GM04504 (cell line): ENCODE measurements at places on chromosomes 7 and 10.

- no peak for DNase-seq
Observed at GRCh38 chr7:101902680-101903514, 85.5 kb downstream of the CUX1 start.

DNA sequence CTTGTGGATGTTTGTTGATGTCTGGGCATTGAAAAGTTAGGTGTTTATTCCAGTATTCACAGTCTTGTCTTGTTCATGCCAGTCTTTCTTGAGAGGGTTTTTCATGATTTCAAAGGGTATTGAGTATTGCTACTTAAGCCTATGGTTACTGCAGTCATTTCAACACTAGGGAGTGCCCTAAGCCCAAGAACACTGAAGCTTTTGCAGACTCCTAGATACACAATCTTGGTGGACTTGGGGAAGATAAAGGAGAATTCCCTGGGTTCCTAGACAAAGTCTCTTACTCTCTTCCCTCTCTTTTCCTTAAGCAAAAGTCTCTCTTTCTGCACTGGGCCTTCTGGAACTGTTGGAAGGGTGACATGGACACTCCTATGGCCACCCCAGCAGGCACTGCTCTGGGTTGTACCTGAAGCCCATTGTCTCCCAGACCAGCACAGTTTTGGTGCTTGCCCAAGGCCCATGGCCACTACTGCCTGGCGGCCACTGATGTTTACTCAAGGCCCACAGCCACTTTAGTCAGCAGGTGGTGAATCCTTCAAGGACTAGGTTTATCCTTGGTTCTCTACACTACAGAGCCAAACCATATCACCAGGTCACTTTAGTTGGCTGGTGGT is 24.9 kb downstream of the SAMD9 start:
- DNase-seq = peak; percentile 17

GRCh38 chr7:155752756-155753445 is 59.4 kb downstream of the SHH start:
- no peak for DNase-seq

DNA sequence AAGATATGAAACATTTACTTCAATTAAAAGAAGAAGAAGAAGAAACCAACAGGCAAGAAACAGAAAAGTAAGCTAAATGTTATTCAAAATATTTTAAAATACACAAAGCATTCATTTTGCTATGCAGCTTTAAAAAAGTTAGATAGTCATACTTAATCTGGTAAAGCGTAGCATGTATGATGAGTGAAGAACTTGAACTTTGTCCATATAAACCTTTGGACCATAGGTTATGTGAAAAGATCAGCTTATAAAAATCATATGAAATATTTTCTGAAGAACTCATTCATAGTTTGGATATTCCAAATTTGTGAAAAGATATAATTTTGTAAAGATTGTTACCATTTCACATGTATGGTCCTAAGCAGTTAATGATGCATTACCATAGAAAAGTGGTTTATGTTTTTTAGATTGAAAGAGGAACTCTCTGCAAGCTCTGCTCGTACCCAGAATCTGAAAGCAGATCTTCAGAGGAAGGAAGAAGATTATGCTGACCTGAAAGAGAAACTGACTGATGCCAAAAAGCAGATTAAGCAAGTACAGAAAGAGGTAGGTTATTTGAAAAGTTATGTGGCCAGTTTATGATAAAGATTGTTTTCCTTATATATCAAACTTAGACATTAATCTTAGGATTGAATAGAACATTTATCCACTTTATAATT is 37.3 kb downstream of the KIF20B start:
- DNase-seq = no peak

DNA sequence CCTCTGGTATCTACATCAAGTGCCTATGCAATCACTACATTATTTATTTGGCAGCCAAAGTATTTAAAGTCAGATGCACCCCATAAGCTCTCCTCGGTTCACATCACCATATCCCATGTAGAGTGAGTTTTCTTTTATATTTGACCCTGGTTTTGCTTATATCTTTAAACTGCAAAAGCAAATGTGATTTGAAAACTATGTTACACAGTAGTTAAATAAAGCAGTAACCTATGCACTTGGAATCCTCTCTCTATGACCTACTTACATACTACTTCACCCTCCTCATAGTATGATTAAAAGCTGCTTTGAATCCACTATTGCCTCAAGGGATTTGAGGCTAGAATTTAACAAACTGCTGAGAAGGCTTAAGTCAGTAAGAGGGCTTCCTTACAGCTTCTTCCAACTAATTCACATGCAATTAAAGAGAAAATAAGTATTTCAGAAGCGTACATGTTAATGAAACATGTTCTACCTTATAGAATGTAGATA is 2.2 kb upstream of the CELF2 start:
- DNase-seq = no peak

GRCh38 chr7:136910771-136911170 is 42.3 kb downstream of the CHRM2 start:
- DNase-seq = no peak

DNA sequence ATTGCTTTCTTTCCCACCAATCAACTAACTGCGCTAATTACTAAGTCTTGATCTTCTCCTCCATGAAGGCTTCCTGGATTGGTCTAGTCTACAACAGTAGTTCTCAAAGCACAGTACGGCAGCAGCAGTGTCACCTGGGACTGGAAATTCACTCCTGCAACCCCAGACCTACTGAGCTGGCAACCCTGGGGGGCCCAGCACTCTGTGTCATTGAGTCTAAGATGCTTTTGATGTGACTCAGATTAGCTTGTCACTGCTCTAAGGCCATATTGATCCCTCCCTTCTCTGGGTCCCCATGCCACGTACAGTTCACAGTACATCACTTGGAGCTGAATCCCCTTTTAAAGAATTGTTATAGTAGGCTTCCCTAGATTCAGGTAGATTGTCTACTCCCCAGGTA is 65.7 kb upstream of the KMT2C start:
- no peak for DNase-seq

DNA sequence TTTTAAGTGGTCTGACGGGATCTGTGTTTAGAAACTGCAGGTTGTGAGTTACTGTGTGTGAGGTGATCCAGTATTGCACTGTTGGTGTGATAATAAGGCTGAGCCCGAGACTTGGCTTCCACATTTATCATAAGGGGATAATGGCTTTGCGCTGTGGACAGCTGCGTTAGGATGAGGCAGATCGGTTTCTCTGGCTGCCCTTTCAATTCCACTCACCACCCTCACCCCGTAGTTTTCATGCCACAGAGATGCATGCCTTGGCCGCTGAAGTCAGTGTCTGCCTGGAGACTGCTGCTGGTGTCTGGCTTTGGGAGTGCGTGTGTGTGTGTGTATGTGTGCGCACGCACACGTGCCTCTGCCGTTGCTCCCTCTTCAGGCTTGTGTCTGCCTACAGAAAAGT is 273.0 kb downstream of the CCDC3 start:
- no peak for DNase-seq

GRCh38 chr7:35755711-35756110 is 45.1 kb upstream of the SEPTIN7 start:
- no peak for DNase-seq

GRCh38 chr10:68959695-68960527 is 3.9 kb downstream of the DDX21 start:
- DNase-seq = no peak

- DNase-seq = no peak
Observed at GRCh38 chr7:5774790-5775189, 6.7 kb downstream of the RNF216 start.

DNA sequence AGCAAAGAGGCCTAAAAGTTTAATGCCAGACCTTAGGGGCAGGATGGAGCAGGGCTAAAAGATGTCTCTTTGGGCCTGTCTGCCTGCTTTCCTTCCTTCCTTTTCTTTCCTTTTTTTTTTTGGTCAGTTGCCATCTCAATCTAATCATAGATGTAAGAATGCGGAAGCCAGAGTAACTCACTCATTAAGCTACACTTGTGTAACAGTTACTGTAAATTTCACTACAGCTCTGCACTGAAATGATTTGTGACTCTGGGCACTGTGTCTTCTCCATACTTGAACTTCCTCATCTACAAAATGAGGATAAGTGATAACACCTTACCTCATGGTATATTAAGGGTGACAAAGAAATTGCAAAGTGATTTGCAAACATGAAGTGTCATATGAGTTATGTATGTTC is 75.5 kb upstream of the AGK start:
- DNase-seq = no peak

DNA sequence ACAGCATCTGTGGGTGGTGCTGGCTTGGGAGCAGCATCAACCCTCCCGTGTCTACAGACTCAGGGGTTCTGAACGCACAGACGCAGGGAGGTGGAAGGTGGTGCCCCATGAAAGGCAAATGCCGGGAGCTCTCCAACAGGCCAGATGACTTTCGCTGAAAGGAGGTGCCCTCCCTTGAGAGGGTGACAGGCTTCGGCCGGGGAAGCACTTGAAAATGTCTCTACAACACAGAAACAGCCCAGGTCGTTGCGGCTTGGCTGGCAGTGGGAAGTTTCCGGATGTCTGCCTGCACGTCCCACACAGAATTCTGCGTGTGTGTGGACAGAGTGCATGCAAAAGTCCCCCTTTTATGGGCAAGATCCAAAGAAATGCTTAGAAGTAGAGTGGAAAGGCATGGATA is 239.6 kb downstream of the SKAP2 start:
- DNase-seq = no peak

DNA sequence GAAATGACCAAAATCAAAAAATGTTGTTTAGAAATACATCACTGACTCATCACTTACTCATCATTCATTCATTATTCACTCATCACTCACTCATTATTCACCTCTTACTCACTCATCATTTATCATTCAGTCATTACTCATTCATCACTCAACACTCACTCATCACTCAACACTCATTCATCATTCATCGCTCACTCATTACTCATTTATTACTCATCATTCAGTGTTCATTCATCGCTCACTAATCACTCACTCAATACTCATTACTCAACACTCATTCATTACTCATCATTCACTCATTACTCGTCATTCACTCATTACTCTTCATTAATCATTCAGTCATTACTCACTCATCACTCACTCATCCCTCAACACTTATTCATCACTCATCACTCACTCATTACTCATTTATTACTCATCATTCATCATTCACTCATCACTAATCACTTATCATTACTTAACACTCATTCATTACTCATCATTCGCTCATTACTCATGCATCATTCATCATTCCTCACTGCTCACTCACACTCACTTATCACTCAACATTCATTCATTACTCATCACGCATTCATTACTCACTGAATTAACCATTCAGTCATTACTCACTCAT is 238.5 kb downstream of the ADARB2 start:
- DNase-seq = no peak

GRCh38 chr7:19692111-19692828 is 16.6 kb downstream of the POLR1F start:
- no peak for DNase-seq

GRCh38 chr10:97518301-97519043 is 19.7 kb downstream of the UBTD1 start:
- DNase-seq = no peak

GRCh38 chr10:132479024-132479602 is 58.5 kb upstream of the INPP5A start:
- no peak for DNase-seq

- DNase-seq = no peak
Observed at GRCh38 chr7:108603656-108604306, 34.1 kb downstream of the DNAJB9 start.

DNA sequence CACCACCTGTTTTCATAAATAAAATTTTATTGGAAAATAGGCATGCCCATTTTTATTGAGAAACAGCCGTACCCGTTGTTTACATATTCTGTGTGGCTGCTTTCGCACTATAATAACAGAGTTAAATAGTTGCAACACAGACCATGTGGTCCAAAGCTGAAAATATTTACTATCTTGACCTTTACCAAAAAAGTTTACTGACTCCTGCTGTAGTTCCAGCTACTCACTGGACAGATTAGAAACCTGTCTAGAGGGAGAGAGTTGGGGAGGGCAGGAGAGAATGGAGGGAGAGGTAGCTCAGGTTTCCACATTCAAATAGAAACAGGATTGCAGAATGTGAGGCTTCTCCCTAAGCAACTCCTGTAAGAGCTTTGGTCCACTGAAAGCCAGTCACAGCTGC is 55.1 kb upstream of the GLCCI1 start:
- no peak for DNase-seq

- DNase-seq = no peak
Observed at GRCh38 chr10:80204677-80205476, 460 bp downstream of the ANXA11 start.

DNA sequence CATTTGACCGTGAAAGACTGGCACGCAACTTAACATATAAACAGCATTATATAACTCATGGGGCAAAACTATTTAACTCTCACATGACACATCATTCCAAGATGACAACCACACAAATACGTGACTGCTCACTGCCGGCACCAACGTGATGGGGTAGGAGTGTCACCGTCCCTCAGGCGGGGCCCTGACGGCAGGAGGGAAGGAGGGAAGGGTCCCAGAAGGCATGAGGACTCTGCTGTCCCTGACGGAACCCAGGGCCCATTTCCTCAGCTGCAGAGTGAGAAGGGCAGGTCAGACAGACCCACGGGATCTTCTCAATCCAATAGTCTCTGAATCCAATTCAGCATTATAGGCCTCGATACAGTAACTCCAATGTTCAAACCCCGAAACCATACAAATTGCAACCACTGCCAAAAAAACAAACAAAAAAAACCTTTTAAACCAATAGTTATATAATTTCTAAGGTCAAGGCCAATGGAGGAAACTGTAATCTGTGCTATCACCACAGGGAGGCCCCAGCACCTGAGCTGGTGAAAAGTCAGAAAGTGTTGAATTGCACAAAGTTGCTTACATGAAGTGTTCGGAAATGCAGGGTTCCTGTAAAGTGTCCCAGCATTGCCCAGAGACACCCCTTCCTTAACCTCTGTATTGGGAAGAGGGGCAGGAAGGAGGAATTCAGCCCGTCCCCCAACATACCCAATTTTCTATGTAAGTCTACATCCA is 137.4 kb downstream of the TNS3 start:
- DNase-seq = no peak

GRCh38 chr10:91799612-91799975 is 1.4 kb downstream of the TNKS2 start:
- no peak for DNase-seq

DNA sequence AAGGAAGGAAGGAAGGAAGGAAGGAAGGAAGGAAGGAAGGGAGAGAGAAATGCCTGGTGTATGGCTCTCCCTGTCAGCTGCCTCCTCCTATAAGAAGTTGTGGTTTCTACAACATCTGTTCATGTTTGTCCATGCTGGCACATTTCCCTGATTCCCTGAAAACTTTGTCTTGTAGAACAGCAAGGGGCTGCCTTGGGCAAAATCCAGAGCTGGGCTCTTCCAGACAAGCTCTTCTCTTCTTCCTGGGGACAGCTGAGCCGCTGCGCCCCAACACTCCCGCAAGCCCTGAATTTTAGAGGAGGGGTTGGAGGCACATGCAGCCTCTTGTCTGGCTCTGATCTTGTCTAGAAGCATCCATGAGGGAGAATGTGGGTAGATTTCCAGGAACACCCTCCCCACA is 282.0 kb upstream of the ADARB2 start:
- DNase-seq = no peak
